ENCODE measurements at places on chromosomes 6 and 20.

GRCh38 chr20:9460518-9460917 is 53.9 kb upstream of the LAMP5 start:
- no peaks in the 10 kb centered on the region for H3K27me3 ChIP-seq
- no peak overlapping the region for H3K27ac ChIP-seq
- no peak for DNase-seq
- no peaks in the 10 kb centered on the region for H3K36me3 ChIP-seq

- H3K4me1 ChIP-seq = peaks cover 14% of the 10 kb centered on the region
- H3K4me3 ChIP-seq = peak overlapping the region; percentile 43
- H3K36me3 ChIP-seq = no peaks in the 10 kb centered on the region
- peaks cover 10% of the 10 kb centered on the region for H3K27me3 ChIP-seq
- peak overlapping the region; percentile 74 for H3K27ac ChIP-seq
These were observed 199.0 kb upstream of the KCNG1 start for GRCh38 chr20:51221791-51222408.

DNA sequence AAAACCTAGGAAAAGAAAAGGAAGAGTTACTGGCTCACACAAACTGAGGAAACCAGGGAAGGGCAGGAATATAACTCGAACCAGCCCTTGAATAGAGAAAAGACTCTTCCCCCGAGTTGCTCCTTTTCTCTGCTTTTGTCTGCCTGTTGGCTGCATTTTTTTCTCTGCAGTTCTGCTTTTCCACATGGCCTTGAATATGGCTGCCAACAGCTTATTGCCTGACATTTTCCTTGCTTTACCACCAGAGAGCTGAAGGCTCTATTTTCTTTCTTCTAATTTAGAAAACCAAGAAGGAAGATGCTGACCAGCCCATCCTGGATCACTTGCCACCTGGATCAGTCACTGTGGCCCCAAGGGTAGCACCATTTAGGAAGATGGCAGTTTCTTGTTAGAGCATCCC is 164.8 kb upstream of the MAN1A1 start:
- no peak overlapping the region for H3K27ac ChIP-seq
- no peaks in the 10 kb centered on the region for H3K27me3 ChIP-seq
- H3K4me3 ChIP-seq = no peak overlapping the region

DNA sequence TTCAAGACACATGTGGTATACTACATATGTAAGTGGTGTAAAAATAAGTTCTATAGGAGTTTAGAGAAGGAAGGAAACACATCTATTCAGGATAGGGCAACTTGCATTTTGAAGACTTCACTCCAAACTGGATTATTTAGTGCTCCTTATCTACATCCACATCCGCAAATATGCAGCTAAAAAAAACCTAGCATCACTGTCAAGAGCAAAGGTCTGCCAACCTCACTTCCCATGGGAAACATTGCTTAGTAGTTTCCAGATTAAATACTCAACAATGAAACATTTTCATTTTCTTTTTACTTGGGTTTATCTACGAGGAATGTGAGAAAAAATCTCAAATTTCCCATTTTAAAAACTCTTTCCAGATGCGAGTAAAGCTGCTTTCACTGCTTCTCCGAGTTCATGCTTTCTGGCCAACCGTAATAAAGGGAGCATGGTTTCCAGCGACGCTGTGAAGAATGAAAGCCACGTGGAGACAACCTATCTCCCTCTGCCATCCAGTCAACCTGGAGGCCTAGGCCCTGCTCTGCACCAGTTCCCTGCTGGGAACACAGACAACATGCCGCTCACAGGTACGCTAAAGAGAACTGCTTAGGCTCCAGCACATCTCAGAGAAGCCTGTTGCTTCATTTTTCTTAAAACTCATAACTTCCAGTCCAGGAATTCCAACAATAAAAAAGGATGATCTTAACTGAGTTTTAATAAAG is 48.2 kb downstream of the RFX6 start:
- no peak overlapping the region for H3K4me3 ChIP-seq
- no peak overlapping the region for H3K27ac ChIP-seq
- no peak for DNase-seq
- no peaks in the 10 kb centered on the region for H3K36me3 ChIP-seq
- H3K4me1 ChIP-seq = no peaks in the 10 kb centered on the region
- H3K27me3 ChIP-seq = no peaks in the 10 kb centered on the region

GRCh38 chr20:14815340-14815739 is 477.9 kb upstream of the FLRT3 start:
- no peaks in the 10 kb centered on the region for H3K36me3 ChIP-seq
- H3K27ac ChIP-seq = no peak overlapping the region
- DNase-seq = no peak
- no peaks in the 10 kb centered on the region for H3K4me1 ChIP-seq

DNA sequence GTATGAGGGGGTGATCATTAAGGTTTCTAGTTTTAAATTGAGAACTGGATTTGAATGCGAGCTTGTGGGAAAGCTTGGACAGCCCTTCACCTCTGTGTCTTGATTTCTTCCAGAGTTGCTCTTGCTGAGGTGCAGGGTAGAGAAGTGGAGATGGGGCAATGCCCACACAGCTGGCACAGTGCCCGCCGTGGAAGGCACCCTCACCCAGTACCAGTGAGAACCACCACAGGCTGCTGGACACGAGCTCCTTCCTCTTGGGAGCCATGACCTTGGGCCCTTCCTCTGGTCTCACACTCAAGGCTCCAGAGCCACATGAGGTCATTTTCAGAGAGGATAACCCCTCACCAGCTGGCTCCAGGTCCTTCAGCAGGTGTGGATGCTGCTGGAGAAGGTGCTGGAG is 67.3 kb downstream of the DACT2 start:
- no peak overlapping the region for H3K4me3 ChIP-seq
- peaks cover 86% of the 10 kb centered on the region for H3K27me3 ChIP-seq
- no peak overlapping the region for H3K27ac ChIP-seq
- no peak for DNase-seq

DNA sequence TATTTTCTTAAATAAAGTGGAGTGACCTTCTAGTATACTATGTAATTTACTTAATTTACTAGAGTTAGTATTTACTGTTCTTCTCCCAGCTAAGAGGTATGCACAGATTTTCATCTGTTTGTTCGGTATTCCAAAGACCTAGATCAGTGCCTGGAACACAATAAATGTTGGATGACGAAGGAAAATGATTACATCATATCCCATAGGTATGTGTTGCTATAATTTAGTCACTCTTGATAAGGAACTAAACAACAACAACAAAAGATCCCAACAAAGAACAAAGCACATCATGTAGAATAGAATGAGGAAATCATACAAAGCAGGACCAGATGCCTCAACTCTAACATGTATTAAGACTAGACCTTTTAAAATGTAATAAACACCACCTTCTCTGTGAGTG is 89.6 kb upstream of the ADGRF1 start:
- H3K27ac ChIP-seq = peak overlapping the region; percentile 100
- H3K36me3 ChIP-seq = no peaks in the 10 kb centered on the region
- H3K4me3 ChIP-seq = no peak overlapping the region
- DNase-seq = peak; percentile 44
- H3K4me1 ChIP-seq = peaks cover 89% of the 10 kb centered on the region

- no peaks in the 10 kb centered on the region for H3K36me3 ChIP-seq
- no peak overlapping the region for H3K4me3 ChIP-seq
- no peak for DNase-seq
- no peaks in the 10 kb centered on the region for H3K27me3 ChIP-seq
- H3K4me1 ChIP-seq = no peaks in the 10 kb centered on the region
- no peak overlapping the region for H3K27ac ChIP-seq
These were observed 296.9 kb downstream of the PLCB1 start for GRCh38 chr20:8428988-8429387.

DNA sequence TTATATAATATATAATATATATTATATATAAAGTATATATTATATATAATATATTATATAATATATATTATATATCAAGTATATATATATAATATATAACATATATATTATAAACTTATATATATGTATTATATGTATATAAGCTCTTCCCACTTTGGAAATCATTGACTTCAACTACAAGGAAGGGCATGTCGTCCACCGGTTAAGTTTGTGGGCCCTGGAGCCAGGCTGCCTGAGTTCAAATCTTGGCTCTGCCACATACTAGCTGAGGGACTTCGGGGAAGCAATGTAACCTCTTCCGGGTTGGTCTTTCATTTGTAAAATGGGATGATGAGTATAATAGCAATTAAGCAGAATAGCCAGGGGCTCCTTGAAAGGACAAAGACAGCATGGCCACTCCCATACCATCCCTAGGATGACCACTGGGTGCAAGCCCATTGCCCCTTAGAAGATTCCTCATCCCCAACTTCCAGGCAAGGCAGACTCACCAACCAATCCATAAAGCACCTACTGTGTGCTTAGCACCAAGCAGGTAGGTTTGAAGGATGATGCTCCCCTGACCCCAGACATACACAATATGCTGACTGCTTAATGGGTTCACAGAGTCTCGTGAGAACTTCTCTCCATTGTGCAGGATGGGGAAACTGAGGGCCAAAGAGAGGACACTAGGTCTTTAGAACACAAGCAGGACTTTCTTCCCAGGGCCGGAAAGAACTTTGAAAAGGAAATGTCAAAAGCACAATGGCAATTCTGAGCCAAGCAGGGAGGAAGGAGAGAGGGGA is 163.2 kb downstream of the MRPL14 start:
- peaks cover 5% of the 10 kb centered on the region for H3K4me1 ChIP-seq
- no peak overlapping the region for H3K4me3 ChIP-seq
- H3K27ac ChIP-seq = no peak overlapping the region
- H3K36me3 ChIP-seq = no peaks in the 10 kb centered on the region
- no peaks in the 10 kb centered on the region for H3K27me3 ChIP-seq
- no peak for DNase-seq

DNA sequence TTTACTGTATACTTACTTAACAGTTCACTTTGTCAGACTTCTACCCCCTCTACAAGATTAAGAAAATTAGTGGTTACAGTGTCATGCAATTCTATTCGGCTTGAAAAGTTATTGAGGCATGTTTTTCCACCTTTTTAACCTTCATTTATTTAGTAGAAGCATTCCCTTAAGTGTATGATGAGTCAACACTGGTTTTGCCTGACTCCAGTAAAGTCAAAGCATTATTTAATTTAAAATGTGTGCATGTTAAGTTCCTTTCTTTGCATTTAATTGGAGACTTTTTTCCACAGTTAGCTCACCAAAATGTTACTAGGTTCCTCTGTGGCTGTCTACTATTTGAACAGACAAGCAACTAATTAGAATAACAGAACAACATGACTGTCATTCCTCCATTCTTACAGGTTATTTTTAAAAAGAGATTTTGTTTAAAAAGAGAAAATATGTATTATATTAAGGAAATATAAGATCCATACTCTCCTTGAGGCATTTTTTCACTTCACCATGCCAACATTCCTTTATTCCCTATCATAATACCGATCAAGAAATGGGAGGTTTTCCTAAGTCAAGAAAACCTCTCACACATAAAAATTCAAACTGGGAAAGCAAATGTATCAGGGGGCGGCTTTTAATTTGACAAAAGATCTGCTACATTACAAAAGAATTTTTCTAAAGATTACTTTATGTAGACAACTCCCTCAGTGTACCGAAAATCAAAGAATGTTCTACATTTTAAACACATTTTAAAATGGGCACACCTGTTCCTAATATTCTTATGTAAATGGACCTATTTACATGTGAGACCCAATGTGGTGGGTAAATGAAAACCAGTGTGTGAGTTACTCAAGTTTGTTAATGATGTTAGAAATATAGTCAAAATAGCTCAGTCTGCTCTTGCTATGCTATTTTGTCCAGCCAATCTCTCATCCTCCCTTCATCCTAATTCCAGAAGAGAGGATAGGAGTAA is 361.2 kb downstream of the UTRN start:
- no peaks in the 10 kb centered on the region for H3K27me3 ChIP-seq
- no peaks in the 10 kb centered on the region for H3K36me3 ChIP-seq
- no peaks in the 10 kb centered on the region for H3K4me1 ChIP-seq
- no peak overlapping the region for H3K4me3 ChIP-seq
- DNase-seq = no peak
- H3K27ac ChIP-seq = no peak overlapping the region

GRCh38 chr6:162591517-162591916 is 136.0 kb downstream of the PRKN start:
- H3K27me3 ChIP-seq = peaks cover 14% of the 10 kb centered on the region
- no peaks in the 10 kb centered on the region for H3K36me3 ChIP-seq
- DNase-seq = no peak
- H3K4me3 ChIP-seq = no peak overlapping the region

DNA sequence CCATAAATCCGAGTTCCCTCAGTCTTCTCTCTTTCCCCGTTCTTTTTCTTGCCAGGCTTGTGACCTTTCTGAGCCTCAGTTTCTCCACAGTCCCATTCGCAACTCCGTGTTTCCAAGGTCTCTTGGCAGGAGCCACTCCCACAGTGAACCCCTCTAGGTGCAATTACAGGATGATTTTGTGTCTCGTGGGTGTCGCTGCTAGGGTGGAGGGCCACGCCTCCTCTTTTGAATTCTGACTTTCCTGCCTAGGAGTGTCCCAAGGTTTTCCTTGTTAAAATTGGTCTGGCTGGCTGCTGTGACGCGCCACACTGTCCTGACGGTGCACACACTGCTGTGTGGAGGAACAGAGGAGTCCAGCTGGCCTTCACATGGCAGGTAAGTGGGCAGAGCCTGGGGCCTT is at the start of gene TGM6:
TSS of gene TGM6 (plus strand) at position 301 of the 400 bp plus-strand sequence. CDS start at position 369, 68 bp downstream.
- peaks cover 9% of the 10 kb centered on the region for H3K4me1 ChIP-seq
- DNase-seq = no peak
- no peaks in the 10 kb centered on the region for H3K27me3 ChIP-seq
- H3K27ac ChIP-seq = no peak within 1 kb of the TSS
- no peaks in the 10 kb centered on the region for H3K36me3 ChIP-seq
- H3K4me3 ChIP-seq = no peak within 1 kb of the TSS

DNA sequence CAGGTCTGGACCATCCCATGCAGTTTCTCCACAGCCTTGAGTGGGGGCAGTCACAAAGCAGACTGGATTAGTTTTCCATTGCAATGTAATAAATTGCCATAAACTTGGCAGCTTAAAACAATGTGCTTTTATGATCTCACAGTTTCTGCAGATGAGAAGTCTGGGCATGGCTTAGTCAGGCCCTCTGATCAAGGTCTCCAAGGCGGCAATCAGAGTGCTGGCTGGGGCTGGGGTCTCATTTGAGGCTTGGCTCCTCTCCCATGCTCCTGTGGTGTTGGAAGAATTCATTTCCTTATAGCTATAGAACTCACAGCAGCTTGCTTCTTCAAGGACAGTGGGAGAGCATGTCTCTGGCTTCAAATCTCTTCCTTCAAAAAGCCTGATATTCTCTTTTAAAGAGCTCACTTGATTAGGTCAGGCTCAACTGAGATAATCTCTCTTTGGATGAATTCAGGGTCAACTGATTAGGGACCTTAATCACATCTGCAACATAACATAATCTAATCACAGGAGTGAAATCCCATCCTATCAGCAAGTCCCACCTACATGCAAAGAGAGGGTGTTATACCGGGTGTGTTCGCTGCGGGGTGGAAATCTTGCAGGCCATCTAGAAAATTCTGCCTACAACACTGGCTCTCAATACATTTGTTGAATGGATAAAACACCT is 77.4 kb upstream of the SULF2 start:
- peaks cover 35% of the 10 kb centered on the region for H3K4me1 ChIP-seq
- H3K36me3 ChIP-seq = no peaks in the 10 kb centered on the region
- H3K4me3 ChIP-seq = no peak overlapping the region
- DNase-seq = no peak
